ENCODE measurements at places on chromosomes 7 and 10.

DNA sequence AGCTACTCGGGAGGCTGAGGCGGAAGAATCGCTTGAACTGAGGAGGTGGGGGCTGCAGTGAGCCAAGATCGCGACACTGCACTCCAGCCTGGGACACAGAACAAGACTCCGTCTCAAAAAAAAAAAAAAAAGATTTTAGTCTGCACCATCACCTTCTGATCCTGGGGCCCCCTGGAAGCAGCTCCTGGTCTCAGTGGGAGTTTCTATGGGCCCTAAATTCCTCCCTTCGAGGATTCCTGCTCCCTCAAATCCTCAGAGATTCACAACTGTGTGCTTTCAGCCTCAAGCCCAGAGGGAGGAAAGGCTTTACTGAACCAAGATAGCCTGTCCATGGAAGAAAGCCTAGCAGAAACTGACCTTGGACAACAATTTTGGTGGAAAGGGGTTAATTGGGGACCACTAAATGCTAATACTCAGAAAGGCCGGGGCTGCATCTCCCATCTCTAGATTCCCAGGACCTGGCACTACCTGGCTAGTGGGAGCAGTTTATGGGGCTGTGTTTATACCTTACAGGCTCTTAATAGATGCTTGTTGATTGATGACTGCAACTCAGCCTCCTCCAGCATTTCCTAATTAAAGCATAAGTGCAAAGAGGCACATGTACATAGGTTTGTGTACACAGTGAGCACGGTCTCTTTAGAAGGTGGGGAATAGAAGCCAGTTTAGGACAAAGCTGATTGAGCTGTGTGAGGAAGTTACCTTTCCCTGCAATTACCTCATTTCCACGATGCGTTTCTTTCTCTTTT lies 9.2 kb upstream of the FGFR2 start:
- no peak for DNase-seq

DNA sequence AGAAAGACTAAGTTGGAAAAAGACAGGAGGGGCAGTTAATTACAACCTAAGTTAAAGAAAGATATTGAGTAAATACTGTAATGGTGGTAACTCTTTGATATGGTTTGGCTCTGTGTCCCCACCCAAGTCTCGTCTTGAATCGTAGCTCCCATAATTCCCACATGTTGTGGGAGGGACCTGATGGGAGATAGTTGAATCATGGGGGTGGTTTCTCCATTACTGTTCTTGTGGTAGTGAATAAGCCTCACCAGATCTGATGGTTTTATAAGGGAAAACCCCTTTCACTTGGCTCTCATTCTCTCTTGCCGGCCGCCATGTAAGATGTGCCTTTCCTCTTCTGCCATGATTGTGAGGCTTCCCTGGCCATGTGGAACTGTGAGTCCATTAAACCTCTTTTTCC lies 143.8 kb downstream of the GRK5 start:
- DNase-seq: no peak

DNA sequence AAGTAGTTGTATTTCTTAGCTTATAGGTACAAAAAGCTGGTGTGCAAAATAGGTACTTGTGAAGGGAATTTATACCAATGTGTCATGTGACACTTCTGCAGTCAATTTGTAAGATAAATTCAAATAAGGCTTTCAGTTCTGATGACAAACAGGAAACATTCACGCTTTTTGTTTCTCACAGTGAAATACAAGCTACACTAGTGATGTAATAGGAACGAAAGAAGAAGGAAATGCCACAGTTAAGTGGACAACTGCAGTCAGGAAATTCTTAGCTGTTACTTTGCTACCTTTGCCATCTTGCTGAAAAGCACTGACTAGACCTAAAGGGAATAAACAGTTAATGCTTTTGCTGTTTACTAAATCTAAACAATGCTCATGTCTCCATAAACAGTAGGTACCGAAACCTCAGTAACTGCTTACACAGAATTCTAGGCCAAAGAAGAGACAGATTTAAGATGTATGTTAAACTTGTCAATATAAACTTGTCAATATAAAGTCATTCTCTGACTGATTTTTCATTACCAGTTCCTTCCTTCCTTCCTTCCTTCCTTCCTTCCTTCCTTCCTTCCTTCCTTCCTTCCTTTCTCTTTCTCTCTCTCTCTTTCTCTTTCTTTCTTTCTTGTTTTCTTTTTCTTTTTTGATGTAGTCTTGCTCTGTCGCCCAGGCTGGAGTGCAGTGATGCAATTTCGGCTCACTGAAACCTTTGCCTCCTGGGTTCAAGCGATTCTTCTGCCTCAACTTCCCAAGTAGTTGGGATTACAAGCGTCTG lies 10.1 kb downstream of the OTUD1 start:
- no peak for DNase-seq

GRCh38 chr7:116541951-116542350 lies 17.1 kb downstream of the CAV1 start:
- DNase-seq: no peak

DNA sequence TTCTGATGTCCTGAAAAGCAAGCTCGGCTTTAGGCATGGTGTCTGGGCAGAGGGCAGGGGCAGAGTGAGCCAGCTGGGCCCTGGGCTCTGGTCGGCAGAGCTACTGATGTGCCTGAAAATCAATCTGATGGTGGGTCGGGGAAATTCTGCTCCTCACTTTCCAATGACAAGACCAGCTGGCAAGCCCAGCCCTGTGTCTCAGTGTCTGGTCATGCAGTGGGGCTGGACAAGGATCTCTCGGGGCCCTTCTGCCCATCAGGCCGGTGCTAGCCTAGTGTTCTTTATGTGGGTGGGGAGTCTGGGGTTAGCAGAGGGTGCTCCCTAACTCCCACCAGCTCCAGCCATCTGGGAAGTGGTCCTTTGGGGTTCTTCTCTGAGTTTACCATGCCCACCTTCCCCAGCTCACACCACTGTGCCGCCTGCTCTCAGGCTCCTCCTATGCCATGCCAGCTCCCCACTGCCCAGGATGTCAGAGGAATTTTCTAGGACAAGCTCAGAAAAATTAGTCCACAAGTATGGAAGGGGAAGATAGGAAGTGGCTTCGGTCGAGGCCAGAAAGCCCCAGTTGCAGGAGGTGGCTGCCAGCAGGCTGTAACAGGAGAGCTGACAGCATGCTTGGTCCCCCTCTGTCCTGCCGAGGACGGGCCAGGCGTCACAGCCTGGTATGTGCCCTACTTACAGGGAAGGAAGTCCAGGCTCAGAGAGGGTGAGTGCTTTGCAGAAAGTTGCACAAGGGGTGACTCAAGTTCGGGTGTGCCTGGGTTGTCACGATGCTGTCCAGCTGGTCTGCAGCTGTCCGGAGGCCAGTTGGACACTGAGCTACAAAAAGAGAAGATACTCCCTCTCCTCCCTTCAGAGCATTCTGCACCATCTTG lies 135.2 kb downstream of the ADCY1 start:
- DNase-seq: no peak

DNA sequence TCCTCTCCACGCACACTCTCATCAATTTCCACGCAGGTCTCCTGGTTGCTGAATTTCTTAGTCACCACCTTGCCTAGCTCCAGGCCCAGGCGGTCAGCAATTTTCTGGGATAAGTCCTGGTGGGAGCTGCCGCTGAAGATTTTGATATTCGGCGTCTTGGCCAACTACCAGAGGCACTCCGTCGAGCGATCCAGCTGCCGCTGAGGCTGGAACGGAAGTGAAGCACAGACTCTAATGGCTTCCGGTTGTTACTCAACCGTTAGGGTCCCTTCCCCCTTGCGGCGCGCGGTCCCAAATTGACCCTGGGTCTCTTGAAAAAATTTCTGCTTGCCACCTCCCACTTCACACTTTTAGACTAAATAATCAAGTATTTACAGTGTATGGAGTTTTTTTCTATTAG lies at the start of gene PRPS1L1:
PRPS1L1 (minus strand) TSS at position 219 of the 400 bp plus-strand sequence.
- DNase-seq: no peak

DNA sequence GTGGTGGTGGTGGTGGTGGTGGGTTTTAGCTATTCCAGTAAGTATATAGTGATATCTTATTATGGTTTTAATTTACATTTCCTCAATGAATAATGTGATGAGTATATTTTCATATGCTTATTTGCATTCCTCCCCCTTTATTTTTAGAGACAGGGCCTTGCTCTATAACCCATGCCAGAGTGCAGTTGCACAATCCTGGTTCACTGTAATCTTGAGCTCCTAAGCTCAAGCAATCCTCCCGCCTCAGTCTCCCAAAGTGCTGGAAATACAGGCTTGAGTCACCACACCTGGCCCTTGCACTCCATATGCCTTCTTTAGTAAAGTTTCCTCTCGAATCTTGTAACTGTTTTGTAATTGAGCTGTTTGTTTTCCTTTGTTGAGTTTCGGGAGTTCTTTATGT lies 577.7 kb upstream of the AUTS2 start:
- DNase-seq: no peak

Data from central memory CD8-positive, alpha-beta T cell (primary cell).